ENCODE measurements at places on chromosomes 2 and 18. TPM values are rescaled to one million over a fixed set of nuclear protein-coding genes. Genes with fewer than 3 reads are reported as not detected.

The NEU4 gene
- total RNA-seq, result 0.17 TPM

The MYO1B gene
- total RNA-seq, result 84.0 TPM

The CCDC68 gene
- total RNA-seq, result under 0.01 TPM

The CCDC85A gene
- total RNA-seq, result not detected

The MEP1B gene
- not detected for total RNA-seq

The ZNF385B gene
- not detected for total RNA-seq

The ZAP70 gene
- total RNA-seq, result 0.16 TPM

The FOXI3 gene
- not detected for total RNA-seq

The CPLX4 gene
- total RNA-seq, result not detected

The ECEL1 gene
- not detected for total RNA-seq

The COL6A3 gene
- total RNA-seq, result 1,632 TPM

The GKN2 gene
- not detected for total RNA-seq

The ZSWIM2 gene
- total RNA-seq, result not detected

The NYAP2 gene
- not detected for total RNA-seq

The CFC1 gene
- not detected for total RNA-seq

The LRATD1 gene
- not detected for total RNA-seq

The LINC00305 gene
- not detected for total RNA-seq

The EGR4 gene
- under 0.01 TPM for total RNA-seq

The ERFE gene
- total RNA-seq, result 1.3 TPM

The TMEM37 gene
- total RNA-seq, result 0.32 TPM

The SOCS6 gene
- total RNA-seq, result 29.9 TPM

The TMEM178A gene
- 0.69 TPM for total RNA-seq

The MROH2A gene
- not detected for total RNA-seq

The PFN4 gene
- 0.43 TPM for total RNA-seq

The MAP2 gene
- 0.60 TPM for total RNA-seq

The CYRIA gene
- 1.7 TPM for total RNA-seq

The VWA3B gene
- 0.16 TPM for total RNA-seq

The ELOA2 gene
- not detected for total RNA-seq

The TSHZ1 gene
- 3.3 TPM for total RNA-seq

The SGO2 gene
- total RNA-seq, result 2.8 TPM

The ARHGEF33 gene
- total RNA-seq, result 0.43 TPM

The TWIST2 gene
- 73.3 TPM for total RNA-seq

The SERPINB10 gene
- total RNA-seq, result not detected

The C2orf78 gene
- total RNA-seq, result not detected

The TGFA gene
- total RNA-seq, result not detected

The CPS1 gene
- total RNA-seq, result 34.6 TPM

The LRRC30 gene
- total RNA-seq, result not detected

The HOXD3 gene
- total RNA-seq, result not detected

The AGXT gene
- not detected for total RNA-seq

The IL1R1 gene
- 108 TPM for total RNA-seq

The DGUOK gene
- total RNA-seq, result 35.6 TPM

The DQX1 gene
- 0.16 TPM for total RNA-seq

The FBXO48 gene
- 0.32 TPM for total RNA-seq

The DNAJC27 gene
- total RNA-seq, result 3.3 TPM

The VPS4B gene
- total RNA-seq, result 41.8 TPM

The TDRD15 gene
- not detected for total RNA-seq

The PDE1A gene
- total RNA-seq, result 27.9 TPM

The DSC2 gene
- 0.09 TPM for total RNA-seq

The PRR30 gene
- not detected for total RNA-seq

The MRO gene
- 0.09 TPM for total RNA-seq

The SERPINB8 gene
- total RNA-seq, result 5.8 TPM

Measured in bronchial smooth muscle cell (primary cell).